ENCODE measurements at places on chromosomes 2 and 18.

GRCh38 chr2:63679252-63679855 lies 90.6 kb downstream of the MDH1 start:
- no peak for DNase-seq

GRCh38 chr2:19933351-19933981 lies 31.7 kb upstream of the TTC32 start:
- no peak for DNase-seq

DNA sequence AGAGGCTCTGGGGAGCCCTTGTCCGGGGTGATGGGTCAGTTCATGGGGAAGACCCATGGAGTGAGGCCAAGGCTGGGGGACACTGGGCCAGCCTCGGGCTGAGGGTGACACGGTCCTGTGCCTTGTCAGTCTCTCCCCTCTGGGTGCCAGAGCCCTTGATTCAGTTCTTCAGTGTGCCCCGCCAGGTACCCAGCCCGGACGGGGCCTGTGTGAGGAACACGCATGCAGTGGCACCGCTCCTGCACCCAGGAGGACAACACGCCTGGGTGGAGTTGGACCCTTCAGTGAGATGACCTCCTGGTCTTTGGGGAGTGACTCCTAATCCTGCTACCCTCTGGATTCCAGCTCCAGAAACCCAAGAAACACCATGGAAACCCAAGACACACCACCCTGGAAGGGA lies 264.4 kb downstream of the LOXHD1 start:
- DNase-seq, result no peak

- DNase-seq, result no peak
Measured at GRCh38 chr18:654601-655000, 2.9 kb upstream of the TYMS start.

DNA sequence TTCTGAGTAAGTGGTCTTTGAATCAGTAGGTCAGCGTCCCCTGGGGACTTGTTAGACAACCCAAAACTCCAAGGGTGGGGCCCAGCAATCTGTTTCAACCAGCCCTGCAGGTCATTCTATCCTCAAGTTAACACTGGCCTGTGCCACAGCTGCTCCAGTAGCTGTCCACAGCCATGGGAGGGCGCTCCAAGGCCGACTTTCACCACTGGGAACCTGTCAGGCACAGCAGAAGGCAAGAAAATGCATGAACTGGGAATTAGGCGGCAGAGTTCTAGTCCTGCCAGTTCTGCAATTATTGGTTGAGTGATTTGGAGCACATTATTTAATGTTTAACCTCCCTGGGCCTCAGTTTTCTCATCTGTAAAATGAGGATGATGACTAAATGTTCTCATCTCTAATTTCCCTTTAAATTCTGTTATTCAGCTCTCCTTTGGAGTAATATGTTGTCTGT lies 17.4 kb upstream of the MRPL33 start:
- peak; percentile 68 for DNase-seq

DNA sequence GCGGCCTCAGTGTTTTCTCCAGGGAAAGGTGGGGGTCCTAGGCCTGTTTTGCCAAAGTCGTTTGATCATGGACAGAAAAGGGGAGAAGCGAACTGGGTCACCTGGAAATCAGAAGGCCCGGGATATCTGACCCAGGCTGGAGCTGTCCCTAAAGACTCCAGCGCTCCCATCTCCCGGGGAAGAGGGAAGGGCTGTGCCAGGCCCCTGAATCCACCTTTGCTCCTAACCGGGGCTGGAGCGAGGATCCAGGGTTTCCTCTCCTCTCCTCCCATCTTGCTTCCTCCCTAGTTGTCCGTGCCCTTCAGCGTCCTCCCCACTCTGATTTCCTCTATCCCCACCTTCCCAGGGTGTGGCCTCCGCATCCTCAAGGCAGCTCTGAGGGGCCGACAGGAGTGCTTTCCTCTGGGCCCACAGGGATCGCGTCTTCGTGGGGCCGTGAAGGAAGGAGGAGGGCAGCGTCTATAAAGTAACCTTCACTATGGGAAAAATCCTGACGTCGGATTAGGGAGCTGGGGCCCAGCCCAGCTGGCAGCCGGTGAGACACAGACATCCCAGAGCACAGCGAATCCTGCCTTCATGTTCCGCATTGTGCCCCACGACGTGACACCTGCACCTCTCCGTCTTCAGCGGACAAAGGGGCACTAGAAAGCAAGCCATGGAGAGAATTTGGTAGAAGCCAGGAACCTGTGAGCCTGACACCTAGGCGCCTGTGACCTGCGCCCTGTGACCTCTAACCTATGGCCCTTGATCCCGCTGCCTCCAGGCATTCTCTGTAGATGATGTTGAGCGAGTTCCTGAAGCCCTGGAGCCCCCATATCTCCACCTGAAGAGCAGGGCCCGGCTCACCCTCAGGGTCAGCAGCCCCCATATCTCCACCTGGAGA lies 212.7 kb upstream of the SALL3 start:
- no peak for DNase-seq

DNA sequence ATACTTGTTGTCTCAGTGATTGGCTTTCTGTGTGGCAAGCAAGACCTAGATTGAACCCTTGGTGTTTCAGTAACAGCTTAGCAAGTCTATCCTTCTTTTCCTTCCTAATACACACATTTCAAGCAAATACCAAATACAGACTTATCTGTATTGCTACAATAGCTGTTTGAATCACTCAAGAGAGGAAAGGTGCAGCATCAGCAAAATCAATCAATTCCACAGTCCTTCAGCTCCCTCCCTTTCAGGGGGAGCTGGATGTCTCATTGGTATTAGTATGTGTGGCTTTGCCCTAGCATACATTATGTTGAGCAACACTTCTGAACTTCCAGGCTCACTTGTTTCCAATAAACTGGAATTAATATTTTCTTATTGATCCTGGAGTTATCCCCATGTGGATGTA lies 323.1 kb downstream of the TMX3 start:
- DNase-seq, result no peak

- no peak for DNase-seq
Measured at GRCh38 chr2:148860037-148860436, 15.0 kb upstream of the KIF5C start.

- no peak for DNase-seq
Measured at GRCh38 chr18:6414723-6415417, at the start of gene L3MBTL4. TSS of gene L3MBTL4 (minus strand) at chr18:6414911. CDS start at chr18:6311625, 103,286 bp downstream.

GRCh38 chr2:75411574-75411973 lies 149.2 kb downstream of the EVA1A start:
- DNase-seq, result no peak

- DNase-seq, result no peak
Measured at GRCh38 chr18:25425024-25425423, 73.1 kb upstream of the ZNF521 start.

DNA sequence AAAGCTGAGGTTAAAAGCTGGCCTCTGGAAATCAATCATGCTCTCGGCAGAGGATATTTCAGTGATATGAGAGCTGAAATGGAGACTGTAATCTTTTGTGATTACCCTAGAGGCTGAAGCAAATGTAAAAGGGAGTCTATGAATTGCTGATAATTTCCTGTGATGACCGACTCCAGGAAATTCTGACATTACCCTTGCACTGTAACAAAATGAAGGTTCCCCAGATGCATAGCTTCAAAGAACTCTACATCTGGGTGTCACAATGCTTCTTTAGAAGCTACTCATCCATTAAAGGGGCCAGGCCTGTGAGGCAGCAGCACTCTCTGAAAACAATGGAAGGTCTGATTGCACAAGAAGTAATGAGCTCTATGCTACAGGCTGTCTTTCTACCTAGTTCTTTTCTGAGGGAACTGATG lies 268.2 kb upstream of the SESTD1 start:
- no peak for DNase-seq

GRCh38 chr2:108813732-108814131 lies 27.2 kb downstream of the CCDC138 start:
- DNase-seq, result no peak

DNA sequence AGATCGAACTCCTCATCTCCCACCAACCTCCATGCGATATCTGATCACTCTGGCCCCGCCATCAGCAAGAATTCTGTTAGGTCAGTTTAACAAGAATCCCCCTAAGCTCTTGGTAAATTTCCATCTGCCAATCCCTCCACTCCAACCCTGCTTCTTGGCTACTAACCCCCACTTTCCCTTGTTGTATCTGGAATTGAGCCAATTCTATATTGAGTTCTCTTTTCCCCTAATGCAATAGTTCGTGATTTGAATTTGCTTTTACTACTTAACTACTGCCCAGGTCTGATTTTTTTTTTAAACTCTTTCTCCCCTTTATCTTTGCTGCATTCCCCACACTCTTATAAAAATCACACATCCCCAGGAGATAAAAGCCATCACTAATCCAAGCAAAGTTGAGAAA lies 159.3 kb upstream of the STK17B start:
- no peak for DNase-seq

- DNase-seq, result no peak
Measured at GRCh38 chr18:48313792-48314191, 95.4 kb downstream of the ZBTB7C start.

- DNase-seq, result no peak
Measured at GRCh38 chr2:55932843-55933242, 9.3 kb upstream of the EFEMP1 start.

DNA sequence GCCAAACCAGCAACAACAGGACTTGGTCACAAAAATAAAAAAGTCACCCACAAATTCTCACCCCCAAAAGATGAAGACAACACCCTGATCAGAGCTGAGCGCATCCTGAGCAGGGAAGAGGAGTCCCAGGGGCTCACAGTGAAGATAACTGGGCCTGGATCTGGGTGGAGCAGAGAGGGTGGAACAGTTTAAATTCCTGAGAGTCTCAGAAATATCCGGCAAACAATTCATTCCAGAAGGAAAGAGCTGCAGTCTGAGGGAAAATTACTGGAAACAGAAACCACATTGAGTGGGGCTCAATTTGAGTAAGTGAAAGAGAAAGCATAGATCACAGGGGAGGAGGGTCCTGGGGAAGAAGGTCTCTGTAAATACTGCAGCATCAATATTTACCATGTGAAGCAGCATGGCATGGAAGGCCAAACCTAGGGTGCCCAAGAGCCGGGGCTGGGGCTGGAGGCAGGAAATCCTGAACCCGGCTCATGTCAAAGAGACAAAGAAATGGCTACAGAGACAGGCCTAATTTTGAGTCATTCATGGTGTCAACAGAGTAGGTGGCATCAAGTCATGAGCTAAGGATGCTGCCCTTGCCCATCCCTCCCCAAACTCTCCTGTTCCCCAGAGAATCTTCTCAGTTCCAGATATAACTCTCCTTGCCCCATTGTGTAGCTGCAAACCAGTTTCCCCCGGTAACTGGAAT lies 61.4 kb upstream of the ZBTB7C start:
- no peak for DNase-seq

- no peak for DNase-seq
Measured at GRCh38 chr18:61731693-61732376, 161.0 kb downstream of the RNF152 start.

DNA sequence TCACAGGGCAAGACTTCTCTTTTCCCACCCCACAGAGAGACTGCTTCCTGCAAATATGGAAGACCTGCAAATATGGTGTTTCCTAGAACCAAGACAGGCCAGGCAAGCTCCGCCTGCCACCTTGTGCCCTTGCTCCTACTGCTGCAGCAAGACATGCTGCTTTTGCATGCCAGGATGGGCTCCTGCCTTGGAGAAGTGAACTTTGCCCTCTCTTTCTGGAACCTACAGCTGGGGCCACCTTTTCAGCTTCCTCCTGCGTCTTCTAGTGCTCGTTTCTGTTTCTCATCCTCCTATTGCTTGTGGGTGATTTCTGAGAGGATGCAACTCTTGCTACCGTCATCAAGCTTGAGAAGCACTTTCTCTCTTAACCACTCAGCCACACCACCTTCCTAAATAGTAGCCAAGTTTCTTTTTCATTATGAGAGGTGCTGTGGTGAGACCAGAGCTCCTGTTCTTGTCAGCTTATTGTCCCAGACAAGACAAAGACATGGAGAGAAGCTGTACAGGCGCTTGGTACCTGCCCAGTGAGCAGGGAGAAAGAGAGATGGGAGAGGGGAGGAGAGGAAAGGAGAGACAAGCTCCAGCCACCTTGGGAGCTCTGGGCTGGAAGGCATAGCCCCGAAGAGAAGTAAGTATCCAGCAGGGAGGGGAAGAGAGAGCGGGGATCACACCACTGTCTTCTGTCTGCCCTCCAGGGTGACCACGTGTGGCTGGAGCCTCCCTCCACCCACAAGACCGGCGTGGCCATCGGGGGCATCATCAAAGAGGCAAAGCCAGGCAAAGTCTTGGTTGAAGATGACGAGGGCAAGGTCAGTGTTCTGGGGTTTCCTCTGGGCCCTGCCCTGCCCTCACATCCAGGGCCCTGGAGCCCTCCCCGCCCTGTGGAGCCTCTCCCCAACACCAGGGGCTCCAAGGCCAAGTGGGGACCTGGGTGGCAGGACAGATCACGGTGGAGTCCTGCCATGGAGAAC lies 28.3 kb downstream of the MYO7B start:
- peak; percentile 3 for DNase-seq

- DNase-seq, result no peak
Measured at GRCh38 chr2:30504731-30505130, 57.7 kb downstream of the LCLAT1 start.

- no peak for DNase-seq
Measured at GRCh38 chr2:33786881-33787280, 187.8 kb upstream of the FAM98A start.

GRCh38 chr2:10087360-10087759 lies 7.1 kb upstream of the CYS1 start:
- DNase-seq, result no peak

GRCh38 chr2:137192366-137193310 lies 427.3 kb downstream of the THSD7B start:
- DNase-seq, result no peak

GRCh38 chr2:170669909-170670308 lies 45.2 kb upstream of the SP5 start:
- DNase-seq, result no peak

Data from CD4-positive, alpha-beta T cell treated with Interferon alpha-2 for 1 hour (primary cell).